C1 segment of cervical spinal cord (tissue), 14 donors: ENCODE measurements at places on chromosomes 12 and 14.

- no peak for DNase-seq
Measured at GRCh38 chr12:75825686-75826085, 205.9 kb downstream of the PHLDA1 start.

DNA sequence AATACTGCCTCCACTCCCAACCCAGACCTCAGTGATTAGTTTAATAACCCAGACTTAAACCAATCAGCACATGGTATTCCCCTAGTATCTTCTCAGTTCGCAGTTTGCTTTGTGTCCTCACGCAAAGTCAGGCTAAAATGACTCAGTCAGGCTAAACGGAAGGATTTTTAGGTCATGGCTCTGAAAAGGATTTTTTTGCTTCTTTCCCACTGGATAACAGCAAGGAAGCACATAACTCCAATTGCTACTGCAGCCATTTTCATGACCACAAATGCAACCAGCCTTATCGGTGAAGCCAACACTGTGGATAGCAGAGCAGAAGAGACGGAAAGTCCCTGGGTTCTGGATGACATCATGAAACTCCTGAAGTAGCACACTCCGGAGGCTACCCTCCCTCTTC, 67.7 kb downstream of the ZC3H14 start:
- DNase-seq: no peak

DNA sequence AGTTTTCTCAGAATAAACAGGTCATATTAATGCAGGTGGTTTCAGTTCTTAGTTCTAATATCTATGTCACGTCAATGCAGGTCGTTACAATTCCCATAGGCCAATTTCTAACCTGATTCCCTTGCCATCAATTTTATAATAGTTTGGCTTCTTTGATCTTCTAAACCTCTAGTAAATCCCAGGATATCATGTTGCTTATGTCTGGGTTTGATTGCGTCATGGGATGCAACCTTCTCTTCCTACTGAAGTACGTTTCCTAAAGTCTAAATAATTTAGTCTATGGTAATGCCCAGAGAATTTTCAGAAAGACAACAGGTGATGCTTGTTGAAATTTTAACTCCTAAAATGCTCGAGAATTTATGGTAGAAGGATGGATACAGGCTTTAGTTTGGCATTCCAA, 19.2 kb downstream of the TAS2R7 start:
- DNase-seq: no peak

DNA sequence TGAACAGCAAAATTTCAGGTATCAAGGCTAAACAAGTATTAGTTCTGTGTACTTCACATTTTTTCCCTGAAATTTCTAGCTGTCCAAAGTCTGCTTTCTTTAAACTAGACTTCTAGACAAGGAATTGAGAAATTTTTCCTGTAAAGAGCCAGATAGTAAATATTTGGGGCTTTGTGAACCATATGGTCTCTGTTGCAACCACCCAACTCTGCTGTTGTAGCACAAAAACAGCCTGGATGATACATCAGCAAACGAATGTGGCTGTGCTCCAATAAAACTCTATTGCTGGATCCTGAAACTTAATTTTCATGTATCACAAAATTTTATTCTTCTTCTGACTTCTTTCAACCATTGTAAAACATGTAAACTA, 96.0 kb upstream of the SLC38A4 start:
- no peak for DNase-seq

- DNase-seq: no peak
Measured at GRCh38 chr12:104510873-104511440, 54.2 kb downstream of the CHST11 start.

DNA sequence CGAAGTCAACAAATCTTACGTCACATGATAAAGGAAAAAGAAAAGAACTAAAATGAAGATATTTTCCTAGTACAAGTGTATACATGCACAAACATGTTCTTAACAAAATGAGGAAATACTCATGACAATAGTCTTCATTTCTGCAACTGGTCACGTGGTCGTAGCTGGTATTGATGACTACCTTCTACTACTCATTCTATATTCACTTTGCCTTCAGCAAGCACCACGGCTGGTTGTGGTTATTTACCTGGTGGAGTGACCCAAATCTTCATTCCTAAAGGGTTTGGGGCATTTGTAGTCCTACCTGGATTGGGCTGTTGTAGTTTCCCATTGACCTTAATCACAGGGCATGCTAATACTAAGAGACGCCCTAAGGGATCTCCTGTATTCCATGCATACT, 51.2 kb downstream of the FIGNL2 start:
- no peak for DNase-seq

DNA sequence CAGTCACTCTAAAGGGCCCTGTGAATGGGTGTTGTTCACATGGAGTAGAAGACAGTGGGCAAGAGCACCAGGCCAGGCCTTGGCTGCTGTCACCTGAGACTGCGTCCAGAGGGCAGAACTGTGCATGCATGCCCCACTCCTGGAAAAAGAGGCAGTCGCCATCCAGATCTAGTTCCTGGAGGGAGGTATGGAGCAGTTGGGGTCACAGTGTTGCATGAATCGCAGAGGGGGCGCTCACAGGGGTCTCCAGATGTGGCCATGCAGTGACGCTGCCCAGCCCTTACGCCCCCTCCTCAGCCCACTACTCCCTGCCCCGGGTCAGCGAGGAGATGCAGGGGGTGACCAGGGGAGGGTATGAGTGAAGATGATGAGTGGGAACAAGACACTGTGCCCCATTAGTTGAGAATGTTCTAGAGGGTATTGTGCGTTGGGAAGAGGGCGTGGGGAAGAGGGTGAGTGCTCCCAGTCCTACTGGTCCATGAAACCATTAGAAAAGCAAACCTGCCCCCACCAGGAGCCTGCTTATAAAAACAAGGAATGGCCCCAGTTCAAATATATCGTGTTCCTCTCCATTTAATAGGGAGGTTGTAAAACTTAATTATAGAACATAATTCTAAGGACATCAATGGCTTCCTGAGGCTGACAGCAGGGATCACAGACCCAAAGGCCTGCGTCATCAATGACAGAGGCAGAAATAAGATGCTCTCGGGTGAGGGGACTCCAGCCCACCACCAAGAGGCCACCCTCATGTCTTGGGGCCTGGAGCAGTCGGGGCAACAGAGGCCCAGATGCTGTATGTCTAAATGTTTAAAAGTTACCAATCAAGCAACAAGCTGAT, 32.2 kb upstream of the BCL7A start:
- no peak for DNase-seq

GRCh38 chr14:22482085-22482694, 106.8 kb downstream of the DAD1 start:
- no peak for DNase-seq

- no peak for DNase-seq
Measured at GRCh38 chr14:73945159-73945670, 4.7 kb downstream of the FAM161B start.

- no peak for DNase-seq
Measured at GRCh38 chr12:11805043-11805442, 155.6 kb downstream of the ETV6 start.

GRCh38 chr14:50067723-50068495, 48.5 kb downstream of the VCPKMT start:
- no peak for DNase-seq

DNA sequence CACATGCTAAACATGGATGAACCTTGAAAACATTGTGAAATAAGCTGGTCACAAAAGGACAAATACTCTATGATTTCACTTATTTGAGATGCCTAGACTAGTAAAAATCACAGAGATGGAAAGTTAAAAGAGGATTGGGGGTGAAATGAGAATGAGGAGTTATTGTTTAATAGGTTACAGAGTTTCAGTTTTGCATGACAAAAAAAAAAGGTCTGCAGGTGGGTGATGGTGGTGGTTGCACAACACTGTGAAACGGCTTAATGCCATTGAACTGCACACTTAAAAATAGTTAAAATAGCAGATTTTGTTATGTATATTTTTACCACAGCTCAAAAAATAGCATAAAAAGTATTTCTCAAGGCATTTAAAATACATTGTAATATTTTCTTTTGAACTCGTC, 151.9 kb upstream of the NRXN3 start:
- no peak for DNase-seq

GRCh38 chr14:99529899-99530298, 48.7 kb downstream of the CCNK start:
- no peak for DNase-seq

DNA sequence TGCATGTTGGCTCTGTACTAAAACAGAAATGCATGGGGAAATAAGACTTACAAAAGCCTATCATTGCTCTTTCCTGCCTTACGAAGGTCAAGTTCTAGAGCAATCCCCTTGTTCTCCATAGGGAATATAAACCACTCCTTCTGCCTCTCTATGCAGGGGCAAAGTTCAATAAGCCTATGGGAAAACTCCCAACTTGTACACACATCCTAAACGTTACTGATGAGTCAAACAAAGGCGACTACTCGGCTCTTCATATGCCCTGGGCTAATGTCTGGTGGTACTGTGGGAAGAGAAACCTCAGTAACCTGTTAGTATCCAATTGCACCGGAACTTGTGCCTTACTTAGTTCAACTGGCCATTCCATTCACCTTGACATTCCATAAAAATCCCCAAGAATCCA, 32.7 kb downstream of the PRMT8 start:
- no peak for DNase-seq

DNA sequence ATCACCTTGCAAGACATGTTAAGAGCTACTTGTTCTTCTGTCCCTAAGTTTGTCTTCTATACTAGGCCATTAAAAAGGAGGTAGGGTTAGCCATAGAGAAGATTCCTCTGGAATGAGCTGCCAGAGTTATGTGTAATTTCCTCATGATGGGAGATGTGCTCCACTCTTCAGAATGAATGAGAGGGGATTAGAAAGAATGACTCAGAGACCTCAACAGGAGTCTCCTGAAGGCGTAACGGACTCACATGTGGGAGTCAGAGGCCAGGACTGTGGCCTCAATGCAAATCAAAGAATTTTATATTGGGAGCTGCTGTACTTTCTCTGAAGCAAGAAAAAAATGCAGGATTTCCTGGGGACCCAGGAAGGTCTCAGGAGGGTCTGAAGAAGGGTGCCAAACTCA, 87.8 kb upstream of the ATXN7L3B start:
- DNase-seq: no peak

- DNase-seq: no peak
Measured at GRCh38 chr14:71554959-71555612, 377.1 kb upstream of the RGS6 start.

GRCh38 chr14:56562883-56563282, 16.7 kb upstream of the TMEM260 start:
- DNase-seq: no peak

DNA sequence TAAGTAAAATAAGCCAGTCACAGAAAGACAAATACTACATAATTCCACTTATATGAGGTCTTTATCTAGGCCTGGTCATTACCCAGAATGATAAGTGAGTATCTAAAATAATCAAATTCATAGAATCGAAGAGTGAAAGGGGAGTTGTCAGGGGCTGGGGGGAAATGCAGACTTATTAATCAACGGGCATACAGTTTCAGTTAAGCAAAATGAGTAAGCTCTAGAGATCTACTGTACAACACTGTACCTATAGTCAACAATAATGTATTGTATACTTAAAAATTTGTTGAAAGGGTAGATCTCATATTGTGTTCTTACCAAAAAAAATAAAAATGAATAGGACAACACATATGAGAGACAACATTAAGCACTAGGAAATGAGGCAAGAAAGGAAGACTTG, 13.3 kb downstream of the BTBD7 start:
- DNase-seq: no peak

GRCh38 chr12:68805592-68806120, 2.3 kb upstream of the MDM2 start:
- no peak for DNase-seq

GRCh38 chr12:80356097-80356496, 87.9 kb upstream of the PTPRQ start:
- no peak for DNase-seq

- DNase-seq: no peak
Measured at GRCh38 chr14:95101736-95102679, 55.3 kb downstream of the DICER1 start.

DNA sequence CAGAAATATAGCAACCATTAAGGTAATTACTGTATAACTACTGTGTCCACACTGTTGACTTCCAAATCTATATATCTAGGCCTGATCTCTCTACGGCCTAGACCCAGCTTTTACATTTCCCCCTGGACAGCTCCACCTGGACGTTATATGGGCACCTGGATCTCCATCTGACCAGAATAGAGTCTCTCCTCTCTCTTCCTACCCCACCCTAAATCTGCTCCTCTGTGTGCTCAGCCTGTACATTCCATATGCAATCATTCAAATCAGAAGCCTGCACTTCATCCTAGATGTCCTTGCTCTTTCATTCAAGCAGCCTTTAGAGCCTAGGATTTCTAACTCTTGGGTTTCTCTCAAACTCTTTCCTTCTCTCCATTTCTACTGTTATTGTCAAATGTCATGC, 255.0 kb downstream of the PAX9 start:
- no peak for DNase-seq

DNA sequence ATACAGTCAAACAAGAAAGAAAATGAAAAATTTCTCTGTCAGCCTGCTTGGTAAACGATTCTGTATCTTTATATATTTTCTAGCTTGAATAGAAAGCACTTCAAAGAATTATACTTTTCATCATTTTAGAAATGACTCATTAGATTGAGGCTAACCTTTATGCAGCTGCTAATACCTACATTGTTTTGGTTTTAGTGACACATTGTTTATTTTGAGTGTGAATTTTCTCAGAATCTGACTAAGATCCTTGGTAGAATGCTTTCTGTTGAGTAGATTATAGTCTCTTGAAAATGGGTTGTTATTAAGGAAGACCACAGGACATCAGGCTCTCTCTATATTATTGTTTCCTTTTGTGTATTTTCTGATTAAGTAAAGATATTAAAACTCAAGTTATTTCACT, at the start of gene PMCH:
Gene PMCH, minus strand, starts transcription at position 45 of the 400 bp plus-strand sequence. CDS start 63 bp downstream, outside the sequence.
- DNase-seq: no peak

- DNase-seq: no peak
Measured at GRCh38 chr12:14827043-14827442, 13.1 kb upstream of the SMCO3 start.

DNA sequence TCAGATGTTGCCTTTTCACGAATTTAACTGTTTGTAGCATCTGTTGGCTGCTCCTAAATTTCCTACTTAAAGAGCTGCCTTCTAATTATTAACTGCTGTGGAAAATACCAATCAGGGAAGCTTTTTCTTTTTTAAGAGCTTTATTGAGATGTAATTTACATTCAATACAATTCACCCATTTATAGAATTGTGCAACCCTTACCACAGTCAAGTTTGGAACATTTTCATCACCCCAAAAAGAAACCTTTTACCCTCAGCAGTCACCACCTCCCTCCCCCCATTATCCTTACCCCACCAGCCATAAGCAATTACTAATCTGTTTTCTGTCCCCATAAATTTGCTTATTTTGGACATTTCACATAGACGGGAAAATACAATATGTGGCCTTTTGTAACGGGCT, 1.4 kb downstream of the PCNX4 start:
- no peak for DNase-seq

- no peak for DNase-seq
Measured at GRCh38 chr14:90518941-90519256, 122.1 kb downstream of the CALM1 start.
